Thyroid gland (tissue), 4 donors: ENCODE measurements at places on chromosomes 11 and 22.

DNA sequence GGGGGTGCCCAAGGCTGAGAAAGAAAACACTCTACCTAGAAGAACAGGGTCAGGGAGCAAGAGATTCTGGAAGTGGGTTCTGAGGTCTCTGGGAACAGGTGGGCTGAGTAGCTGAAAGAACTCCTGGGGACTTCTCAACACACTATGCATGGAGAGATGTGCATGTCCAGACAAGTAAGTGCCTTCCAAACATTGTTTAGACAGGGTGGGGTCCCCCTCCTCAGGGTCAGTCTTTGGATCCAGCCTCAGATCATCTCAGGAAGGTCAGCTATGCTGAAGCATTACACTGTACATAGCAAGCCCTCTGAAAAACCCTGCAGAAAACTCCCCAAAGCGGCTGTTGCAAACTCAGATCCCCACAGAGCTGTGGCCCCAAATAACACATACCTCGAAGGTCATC lies 53.9 kb upstream of the SCUBE2 start:
- no peak for DNase-seq

DNA sequence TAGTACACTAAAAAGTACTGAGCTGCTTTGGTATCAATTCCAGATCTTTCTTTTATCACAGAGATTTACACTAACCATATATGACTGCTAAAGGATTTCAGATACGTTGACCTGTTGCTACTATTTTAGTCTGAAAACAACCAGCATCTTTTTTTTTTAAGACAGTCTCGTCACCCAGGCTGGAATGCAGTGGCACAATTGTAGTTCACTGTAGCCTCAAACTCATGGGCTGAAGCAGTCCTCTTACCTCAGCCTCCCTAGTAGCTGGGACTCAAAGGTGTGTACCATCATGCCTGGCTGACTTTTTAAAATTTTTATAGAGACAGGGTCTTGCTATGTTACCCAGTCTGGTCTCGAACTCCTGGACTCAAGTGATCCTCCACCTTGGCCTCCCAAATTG lies 24.2 kb upstream of the L3MBTL2 start:
- DNase-seq: no peak

DNA sequence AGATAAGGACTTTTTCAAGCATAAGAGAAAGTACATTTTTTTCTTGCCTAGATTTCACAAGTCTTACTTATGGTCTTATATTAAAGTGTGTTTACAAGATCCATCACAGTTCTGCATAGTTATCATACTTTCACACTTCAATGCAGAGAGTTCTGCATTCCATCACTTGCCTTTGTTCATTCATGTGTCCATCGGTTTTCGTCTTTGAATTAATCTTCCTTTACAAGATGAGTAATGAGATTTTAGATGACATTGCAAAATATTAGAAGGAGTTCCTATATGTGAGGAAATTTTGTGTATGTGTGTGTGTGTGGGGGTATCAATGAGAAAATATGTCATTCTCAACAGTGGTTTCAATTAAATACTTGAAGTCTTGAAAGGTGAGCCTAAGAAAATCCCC lies 98.1 kb upstream of the GUCY1A2 start:
- no peak for DNase-seq

DNA sequence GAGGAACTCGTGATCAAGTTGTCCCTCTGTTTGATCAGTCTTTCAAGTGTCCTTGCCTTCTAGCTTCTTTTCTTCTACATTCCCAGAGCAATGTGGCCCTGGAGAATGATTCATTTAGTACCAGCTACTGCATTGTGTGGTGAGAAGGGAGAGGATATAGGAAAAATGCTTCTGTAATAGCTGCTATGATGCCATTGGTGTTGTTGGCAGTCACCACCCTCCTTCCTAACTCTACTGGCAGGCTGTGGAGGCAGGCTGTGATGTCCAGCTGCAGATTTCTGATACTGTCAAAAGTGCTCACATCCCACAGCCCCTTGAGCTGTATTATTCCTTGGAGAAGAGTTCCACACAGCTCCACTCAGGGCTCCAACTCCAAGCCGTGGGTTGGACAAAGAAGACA lies 52.8 kb downstream of the ENDOD1 start:
- no peak for DNase-seq

DNA sequence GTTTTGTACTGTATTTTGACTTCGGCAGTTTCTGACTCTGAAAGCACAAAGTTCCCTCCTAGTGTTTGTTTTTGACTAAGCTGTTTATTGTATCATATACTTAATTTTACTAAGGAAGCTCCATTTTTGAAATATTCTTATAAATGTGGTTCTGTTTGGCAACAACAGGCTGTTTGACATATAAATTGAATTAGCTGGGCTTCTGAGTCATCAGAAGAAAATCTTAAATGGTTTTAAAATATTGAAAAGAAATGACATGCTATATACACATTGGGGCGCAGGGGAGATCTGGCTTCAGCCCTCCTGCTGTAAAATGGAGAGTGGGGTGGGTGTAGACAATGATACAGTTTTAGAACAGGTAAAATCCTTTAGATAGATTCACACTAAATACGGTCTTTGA lies 38.6 kb downstream of the SHISA8 start:
- DNase-seq: no peak

GRCh38 chr22:35231585-35232084 lies 25.7 kb upstream of the HMGXB4 start:
- DNase-seq: peak; percentile 83

- DNase-seq: no peak
These were observed 32.1 kb downstream of the IGLL1 start for GRCh38 chr22:23547818-23548500.

DNA sequence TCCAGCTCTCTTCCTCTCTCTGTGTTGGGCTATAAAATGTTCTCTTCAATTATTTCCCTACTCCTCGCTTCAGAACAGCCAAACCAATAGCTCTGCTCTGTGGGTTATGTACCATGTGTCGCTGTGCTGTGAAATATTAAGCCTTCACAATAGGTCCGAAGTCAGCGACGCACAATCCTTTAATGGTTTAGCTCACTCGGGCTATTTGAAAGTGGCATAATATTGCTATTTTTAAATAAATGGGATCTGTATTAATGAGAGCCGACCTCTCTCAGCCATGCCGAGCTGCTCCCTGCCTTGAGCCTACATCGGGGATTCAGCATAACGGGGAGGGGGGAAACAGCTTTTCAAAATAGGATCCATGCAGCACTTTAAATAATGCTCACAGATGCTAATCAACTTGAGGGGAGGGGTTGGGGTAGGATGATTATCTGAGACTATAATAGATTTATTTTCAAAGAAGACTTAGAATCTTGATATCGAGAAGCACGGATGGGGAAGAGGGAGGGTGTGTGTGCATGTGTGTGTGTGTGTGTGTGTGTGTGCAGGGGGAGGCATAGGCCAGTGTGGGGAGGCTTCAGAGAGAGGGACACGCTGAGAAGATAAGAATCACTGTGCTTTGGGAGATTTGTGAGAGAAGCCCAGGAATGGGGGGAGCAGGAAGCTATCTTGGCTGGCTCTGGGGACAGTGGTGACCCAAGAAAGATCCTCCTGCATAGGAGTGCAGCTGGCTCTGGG lies 271.5 kb downstream of the NXPE2 start:
- DNase-seq: no peak

DNA sequence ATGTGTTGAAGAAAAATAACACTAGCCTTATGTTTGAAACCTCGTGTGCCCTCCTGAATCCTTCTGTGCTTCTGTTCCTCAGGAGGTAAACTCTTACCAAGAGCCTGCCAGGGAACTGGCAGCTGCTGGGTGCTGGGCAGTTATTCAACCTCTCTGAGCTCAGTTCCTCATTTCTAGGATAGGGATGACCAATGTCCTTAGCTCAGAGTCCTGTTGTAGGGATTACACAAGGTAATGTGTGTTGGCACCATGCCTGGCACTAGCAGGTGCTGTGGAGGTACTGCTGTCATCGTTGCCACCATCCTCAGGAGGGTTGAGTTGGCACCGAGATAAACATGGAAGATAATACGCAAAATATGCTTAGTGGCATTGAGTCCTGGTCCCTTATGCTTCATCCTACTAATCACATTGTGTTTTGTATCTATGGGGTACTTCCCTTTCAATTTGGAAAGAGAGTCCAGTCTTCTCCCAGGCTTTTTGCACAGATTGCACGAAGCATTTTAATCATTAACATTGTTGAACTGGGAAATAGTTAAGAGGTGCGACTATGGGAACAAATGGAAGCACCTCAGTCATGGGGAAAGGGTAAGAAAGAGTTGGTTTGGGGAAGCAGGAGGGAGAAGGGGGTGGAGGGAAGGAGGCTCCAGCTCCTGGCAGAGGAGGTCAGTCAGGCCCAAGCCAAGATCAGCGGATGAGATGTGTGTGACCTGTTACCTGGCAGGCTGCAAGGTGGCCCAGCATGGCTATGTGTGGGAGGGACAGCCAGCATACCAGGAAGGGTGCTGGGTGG lies 56.7 kb downstream of the CABIN1 start:
- DNase-seq: peak; percentile 37

DNA sequence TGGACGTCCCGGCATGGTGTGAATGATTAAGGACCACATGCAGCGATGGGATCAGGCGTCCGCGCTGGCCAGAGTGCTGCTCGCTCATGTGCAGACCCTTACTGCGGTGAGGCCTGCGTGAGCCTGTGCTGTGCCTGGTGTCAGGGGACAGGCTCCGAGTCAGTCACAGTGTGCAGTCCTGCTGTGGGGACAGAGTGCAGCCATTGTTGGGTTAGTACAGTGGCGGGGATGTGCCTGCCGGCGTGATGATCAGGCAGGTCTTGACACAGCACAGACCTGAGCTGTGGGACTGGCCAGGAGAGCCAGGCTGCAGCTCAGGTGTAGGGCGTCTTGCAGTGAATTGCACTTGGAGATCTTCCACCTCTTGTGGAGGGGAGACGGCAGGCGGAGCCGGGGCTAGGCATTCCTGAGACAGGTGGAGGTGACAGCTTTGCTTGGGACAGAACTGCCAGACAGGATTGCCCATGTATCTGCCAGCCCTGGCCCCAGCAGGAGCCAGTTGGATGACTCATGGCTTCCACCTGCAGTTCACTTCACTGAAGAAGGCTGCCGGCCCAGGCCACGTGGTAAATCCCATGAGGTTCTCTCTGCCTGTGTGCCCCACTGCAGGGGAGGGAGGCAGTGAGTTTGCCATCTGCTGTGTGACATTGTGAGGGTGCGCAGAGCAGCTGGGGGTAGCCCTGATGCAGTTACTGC lies 17.3 kb downstream of the TRMU start:
- DNase-seq: peak; percentile 35

GRCh38 chr11:134120143-134120850 lies 51.4 kb downstream of the JAM3 start:
- DNase-seq: peak; percentile 24

DNA sequence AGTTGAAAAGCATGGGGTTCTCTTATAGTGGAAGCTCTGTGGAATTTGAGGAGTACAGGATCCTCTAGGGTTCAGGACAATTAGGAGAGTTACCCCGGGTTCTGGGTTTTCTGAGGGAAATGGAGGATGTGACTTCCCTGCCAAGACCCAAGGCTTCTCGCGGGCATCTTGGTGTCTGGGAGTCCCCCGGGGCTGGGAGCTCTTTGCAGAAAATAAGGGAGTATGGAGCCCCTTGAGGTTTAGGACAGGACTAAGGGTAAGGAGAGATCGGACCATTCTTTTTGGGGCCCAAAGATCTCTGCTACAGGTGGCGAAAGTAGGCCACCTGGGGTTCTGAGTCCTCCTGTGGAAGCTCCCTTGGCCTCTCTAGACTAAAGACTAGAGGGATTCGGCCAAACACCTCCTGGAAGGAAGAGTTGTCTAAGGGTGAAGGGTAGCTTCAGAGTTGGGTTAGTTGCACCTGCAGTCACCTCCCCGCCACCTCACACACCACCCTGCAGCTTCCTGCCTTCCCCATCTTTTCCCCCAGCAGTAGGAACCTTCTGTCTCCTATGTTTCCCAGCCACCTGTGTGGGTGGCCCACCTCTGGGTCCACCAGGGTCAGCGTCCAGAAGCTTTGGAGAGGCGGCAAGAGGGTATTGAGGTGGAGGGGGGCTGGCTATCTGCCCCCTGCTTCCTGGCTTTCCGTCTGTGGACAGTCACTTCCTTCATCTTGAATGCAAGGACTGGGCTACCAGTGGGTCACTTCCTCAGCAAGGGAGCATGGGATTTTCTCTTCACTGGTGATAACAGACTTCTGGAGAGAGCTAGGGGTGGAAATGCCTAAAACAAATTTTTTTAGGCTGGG lies 908 bp downstream of the LIMK2 start:
- no peak for DNase-seq
